ENCODE measurements at places on chromosomes 13 and 19.
A peak's percentile ranks its signal among the peaks of the same experiment; 100 is the strongest.

DNA sequence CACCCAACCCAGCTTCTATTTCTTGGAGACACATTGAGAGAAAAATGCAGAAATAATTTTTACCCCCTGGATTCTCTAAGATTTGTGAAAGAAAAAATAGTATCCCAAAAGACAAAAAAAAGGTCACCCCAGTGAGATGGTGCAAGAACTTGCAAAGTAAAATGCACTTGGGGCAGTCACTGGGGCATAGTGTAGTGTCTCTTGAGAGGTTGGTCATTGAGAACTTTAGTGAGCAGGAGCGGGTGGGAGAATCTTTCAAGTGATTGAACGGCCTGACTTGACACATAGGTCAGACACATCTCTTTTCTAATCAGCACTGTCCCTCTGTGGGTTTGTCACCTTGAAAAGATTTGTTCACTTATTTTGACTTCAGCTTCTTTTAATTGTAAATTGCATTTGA, 2.4 kb downstream of the ZNF85 start:
- no peak for DNase-seq

- DNase-seq = peak; percentile 59
These were observed 4.9 kb downstream of the GSX1 start for GRCh38 chr13:27797228-27797624.

DNA sequence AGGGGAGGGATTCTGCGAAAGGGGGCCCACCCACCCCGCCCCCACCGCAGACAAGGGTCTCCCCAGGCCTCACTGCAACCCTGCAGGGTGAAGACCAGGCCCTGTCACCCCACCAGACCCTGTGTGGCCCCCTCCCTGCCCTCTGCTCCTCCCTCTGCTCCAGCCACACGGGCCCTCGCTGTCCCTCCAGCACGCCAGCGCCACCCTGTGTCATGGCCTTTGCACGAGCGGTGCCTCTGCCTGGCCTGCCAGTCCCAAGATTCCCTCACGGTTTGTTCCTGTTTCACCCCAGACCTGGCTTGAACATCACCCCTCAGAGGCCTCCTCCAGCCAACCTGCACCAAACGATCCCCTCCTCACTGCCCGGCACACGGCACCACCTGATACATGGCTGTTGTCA, 27.3 kb downstream of the PIP5K1C start:
- no peak for DNase-seq

GRCh38 chr13:40940841-40941240, 78.3 kb downstream of the ELF1 start:
- no peak for DNase-seq

DNA sequence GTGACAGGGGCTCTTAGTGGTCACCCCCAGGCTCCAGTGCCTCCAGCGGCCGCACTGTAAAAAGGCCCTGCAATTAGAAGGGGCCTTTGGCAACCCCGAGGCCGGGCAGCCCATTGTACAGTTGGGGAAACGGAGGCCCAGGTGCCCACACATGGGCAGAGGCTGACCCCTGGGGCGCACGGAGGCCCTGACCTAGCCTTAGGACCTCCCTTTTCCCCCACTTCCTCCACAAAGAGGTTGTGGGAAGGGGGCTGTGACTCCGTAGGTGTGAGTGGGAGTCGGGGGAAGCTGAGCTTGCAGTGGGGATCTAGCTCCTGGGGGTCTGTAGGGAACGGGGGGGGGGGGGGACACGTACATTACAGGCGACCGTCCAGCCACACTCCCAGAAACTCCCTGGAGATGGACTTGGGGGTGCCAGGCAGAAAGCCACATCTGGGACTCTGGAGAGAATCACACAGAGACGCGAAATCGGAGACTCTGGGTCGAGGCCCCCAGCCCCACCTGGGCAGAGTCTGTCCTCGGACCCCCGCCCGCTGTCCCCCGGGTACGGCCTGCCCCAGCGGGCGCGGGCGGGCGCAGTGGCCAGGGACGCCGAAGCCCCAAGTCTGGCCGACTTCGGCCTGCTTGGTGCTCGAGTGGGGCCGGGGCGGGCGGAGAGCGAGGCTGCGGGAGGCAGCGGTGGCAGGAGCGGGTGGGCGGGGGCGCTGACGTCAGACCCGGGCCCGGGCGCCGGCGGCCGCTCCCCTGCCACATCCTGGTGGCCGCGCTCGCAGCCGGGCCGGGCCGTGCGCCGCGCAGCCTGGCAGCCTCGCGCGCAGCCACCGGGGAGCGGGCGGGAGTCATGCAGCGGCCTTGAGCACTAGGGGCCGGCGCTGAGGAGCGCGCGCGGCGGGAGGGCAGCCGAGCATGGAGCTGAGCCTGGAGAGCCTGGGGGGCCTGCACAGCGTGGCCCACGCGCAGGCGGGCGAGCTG, at the start of gene ONECUT3:
Gene ONECUT3 (plus strand): TSS at position 750 of the 972 bp plus-strand sequence. CDS start 157 bp downstream, at position 907.
- DNase-seq = no peak

Data from mesothelial cell of epicardium (in vitro differentiated cells).